Stimulated activated CD8-positive, alpha-beta memory T cell treated with anti-CD3 and anti-CD28 coated beads, Interleukin-12 subunit alpha, Interleukin-12 subunit beta, amount 100 ng/mL, for 4 hours (primary cell): ENCODE measurements at places on chromosomes 4 and X.

- DNase-seq: no peak
Observed at GRCh38 chr4:159252491-159252890, 149.6 kb downstream of the RAPGEF2 start.

- no peak for DNase-seq
Observed at GRCh38 chr4:24795666-24796381, 451 bp downstream of the SOD3 start.

GRCh38 chrX:153336988-153337387 is 3.0 kb downstream of the ZNF275 start:
- DNase-seq: no peak

GRCh38 chr4:24369507-24370029 is 214.8 kb downstream of the DHX15 start:
- DNase-seq: no peak

DNA sequence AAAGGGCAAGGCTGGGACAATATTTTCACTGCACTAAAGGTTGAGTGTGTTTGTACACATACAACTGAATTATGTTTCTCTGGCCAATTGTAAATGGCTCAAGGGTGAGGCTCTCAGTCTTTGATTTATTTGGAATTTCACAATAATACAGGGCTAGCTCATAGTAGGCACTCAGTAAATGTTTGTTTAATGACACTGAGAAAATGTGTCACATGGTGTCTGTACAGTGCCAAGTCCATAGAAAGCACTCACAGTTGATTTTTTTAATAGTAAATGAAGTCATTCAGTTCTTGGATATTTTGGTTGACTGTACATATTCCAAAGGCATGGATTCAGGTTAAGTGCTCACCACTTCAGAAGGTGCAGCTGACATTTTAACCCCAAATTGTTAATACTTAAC is 176.4 kb downstream of the IL1RAPL2 start:
- DNase-seq: no peak

DNA sequence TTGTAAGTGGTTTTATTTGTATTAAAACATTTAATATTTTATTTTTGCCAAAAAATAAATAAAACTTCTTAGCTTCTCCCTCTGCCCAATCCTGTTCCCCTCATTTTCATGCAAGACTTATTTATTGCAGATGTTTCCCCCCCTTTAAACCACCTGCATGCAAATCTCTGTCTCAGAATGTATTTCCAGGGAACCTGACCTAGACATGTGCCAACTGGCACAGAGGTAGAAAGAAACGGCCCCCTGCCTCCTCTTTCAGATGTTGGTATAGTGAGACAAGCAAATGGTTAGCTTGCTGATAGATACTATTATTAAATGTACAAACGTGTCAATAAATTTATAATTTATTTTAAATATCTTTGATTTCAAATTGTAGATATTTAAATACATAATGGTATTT is 47.1 kb downstream of the KLF3 start:
- DNase-seq: no peak

DNA sequence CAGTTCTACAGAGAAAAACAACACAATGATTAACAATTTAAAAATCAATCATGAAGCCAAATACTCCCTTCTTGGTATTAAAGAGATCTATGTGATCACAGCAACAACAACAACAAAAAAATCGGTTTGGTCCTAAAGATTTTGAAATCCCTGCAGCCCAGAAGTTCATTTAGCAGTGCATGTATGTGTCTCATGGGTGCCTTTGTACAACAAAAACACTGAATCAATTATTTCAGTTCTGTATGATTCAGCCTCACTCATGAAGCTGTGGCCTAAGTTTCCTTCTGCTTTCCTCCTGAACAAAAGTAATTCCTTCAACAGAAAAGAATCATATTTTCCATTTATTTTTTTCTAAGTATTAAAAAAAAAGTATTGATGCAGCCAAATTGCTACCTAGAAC is 393.4 kb upstream of the NDST3 start:
- DNase-seq: no peak

DNA sequence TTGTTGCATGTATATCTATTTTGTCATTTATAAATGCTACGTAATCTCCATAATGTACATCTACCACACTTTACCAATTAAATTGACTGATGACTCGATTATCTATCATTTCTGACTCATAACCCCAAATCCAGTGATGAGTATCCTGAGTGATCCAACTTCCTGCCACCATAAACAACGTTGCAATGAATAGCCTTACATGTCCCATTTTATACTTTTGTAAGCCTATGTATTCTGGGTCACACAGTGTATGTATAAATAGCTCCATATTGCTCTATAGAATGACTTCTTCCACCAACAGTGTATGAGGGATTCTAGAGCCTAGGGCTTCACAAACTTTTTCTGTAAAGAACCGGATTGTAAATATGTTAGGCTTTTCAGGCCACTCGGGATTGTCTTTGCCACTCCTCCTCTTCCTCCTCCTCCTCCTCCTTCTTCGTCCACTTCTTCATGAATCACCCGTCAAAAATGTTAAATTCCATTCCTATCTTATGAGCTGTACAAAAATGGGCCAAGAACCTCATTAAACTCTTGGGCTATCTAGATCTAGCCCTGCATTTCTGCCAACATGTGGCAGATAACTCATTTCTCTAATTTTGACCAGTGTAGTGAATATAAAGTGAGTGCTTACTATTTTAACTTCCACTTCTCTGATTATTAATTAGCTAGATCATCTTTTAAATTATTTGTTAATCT is 672.2 kb upstream of the AMOT start:
- no peak for DNase-seq

DNA sequence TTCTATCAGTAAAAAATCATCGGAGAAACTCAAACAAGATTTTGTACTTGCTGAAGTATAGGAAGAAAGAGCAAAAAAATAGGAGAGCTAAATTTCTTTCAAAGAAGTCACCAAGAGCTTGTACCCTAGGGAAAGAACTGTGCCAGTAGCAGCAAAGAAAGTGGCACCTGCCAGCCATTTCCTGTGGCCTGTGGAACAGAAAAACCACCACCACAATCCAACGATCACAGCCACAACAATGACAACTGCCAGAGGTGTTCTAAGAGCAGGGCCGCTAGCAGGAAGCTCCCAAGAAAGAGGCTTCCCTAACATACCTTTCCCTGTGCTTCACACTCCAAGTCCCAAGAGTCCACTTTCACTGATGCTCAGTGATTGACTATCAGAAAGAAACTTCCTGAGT is 266.1 kb upstream of the GPC4 start:
- DNase-seq: no peak

DNA sequence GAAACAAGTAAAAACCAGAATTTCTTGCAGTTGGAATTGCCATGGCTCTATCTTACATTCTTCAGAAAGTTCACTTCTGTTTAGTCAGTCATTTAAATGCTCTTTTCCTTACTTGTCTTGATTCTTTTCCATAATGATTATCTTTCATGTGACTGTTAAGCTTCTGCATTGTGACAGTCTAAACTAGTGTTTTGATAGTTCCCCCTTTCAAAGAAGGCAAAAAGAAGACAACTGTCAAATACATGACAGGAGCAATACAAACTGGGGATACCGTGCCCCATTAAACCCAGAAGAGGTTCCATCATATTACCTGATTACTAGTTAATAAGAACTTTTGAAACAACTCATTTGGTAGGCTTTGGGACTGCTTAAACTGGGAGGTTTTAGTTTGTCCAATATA is 476.2 kb downstream of the PCDH19 start:
- DNase-seq: no peak

- DNase-seq: no peak
Observed at GRCh38 chrX:49915361-49916222, 6.8 kb upstream of the CLCN5 start.

DNA sequence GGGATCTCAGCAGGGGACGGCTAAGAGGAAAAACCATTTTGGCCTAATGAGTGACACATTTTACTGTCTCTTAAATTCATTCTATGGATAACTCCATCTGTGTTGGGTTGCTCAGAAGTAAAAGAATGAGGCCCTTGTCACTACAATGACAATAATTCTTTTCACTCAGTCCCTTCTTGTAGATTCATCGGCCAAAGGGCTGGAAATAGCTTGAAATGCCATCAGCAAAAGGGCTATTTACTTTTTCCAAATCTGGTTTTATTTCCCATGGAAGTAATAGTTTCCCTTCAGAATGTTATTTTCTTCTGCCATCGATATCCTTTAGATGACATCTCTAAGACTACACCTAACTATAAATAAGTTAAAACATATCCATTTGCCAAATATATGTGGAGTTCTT is 7.4 kb downstream of the MEPE start:
- DNase-seq: no peak

DNA sequence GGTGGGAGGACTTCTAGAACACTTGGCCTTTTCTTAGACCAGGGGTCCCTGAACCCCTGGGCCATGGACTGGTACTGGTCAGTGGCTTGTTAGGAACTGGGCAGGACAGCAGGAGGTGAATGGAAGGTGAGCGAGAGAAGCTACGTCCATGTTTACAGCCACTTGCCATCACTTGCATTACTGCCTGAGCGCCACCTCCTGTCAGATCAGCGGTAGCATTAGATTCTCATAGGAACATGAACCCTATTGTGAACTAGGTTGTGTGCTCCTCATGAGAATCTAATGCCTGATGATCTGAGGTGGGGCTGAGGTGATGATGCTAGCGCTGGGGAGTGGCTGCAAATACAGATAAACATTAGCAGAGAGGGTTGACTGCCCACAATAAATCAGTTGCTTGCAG is 100.9 kb upstream of the IGFBP7 start:
- no peak for DNase-seq

GRCh38 chrX:119189115-119189514 is 47.0 kb upstream of the PGRMC1 start:
- DNase-seq: no peak

DNA sequence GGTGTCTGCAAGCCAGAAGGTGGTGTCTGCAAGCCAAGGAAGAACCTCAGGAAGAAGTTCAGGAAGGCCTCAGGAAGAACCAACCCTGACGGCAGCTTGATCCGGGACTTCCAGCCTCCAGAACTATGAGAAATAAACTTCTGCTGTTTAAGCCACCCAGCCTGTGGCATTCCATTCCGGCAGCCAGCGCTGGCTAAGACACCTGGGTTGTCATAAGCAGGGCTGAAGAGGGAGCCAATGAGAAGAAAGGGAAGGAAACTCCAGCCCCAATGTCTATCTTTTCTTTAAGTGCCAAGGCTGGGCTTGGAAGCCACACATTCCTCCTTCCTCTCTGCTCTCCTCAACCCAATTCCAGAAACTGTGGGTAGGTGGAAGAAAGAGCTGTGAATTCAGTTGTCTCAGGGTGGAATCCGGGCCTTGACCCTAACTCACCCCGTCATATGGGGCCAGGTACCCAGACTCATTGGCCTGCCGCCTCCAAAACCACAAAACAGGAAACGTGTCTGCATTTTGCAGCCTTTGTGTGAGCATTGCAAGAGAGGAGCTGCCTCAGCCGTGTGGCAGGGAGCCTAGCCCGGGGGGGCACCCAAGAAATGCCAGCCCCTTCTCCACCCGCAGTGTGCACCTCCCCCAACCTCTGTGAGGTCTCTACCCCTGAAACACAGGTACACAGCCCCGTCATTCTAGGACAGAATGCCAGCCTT is 26.8 kb downstream of the CRMP1 start:
- DNase-seq: no peak

DNA sequence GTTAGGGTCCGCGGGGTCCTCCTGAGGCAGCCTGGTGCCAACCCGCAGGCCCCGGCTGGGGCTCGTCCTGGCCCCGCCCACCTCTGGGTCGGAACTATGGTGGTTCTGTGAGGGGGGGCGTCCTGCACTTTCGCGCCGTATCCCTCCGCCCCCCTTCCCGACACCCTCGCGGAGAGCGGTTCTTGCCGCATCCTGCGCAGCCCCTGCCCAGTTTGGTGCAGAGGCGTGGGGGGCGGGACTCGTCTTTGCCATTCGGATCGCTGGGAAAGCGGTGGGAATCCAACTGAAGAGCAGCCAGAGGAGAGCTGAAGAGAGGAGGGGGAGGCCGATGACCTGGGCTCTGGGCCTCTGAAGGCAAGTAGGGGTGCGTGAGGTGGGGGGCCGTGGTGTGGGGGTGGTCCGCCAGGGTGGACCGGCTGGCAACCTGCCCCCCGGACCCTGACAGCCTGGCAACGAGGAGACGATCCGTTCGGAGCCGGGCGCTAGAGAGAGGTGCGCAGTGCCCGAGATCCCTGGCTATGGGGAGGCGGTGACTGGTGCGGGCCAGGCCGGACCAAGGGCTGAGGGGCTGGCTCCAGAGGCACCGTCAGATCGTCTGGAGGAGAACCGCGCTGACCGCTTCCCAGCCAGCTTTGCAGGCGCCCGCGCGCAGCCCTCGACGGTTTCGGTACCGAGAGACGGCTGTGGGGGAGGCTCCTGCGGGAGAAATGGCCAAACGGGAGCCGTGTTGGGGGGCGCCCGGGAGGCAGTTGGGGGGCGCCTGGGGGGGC is at the start of gene GPRASP1:
GPRASP1 (plus strand) TSS at position 242 of the 770 bp plus-strand sequence. CDS start 2,431 bp downstream, outside the sequence.
- DNase-seq: peak; percentile 43

GRCh38 chr4:179880756-179881155 is 2362.4 kb upstream of the TENM3 start:
- DNase-seq: no peak

DNA sequence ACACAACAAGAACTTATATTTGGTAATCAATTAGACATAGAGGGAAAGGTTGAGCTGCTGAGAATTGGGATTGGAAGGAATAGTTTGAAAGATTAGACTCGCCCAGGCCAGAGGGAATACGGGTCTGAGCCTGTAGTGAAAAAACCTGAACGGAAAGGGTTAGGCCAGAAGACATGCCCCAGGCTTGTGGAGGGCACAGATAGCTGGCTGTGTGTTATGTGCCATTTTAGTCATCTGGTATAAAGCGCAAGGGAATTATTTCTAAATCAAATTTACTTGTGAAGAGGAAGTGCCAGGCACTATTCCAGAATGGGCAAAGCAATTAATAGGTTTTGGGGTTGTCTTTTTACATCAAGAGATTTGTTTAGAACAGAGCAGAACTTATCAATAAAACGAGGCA is 187.5 kb upstream of the ANKRD50 start:
- DNase-seq: no peak

GRCh38 chr4:119233191-119233590 is 20.7 kb downstream of the USP53 start:
- DNase-seq: no peak

GRCh38 chr4:173185847-173186510 is 17.4 kb downstream of the GALNT7 start:
- DNase-seq: no peak
